Kidney epithelial cell (primary cell): ENCODE measurements at places on chromosomes 6 and 20. TPM values are rescaled to one million over a fixed set of nuclear protein-coding genes. Genes with fewer than 3 reads are reported as not detected.

GRCh38 chr20:44754554-44754953, 8.9 kb downstream of the KCNK15 start:
- DNase-seq = no peak

DNA sequence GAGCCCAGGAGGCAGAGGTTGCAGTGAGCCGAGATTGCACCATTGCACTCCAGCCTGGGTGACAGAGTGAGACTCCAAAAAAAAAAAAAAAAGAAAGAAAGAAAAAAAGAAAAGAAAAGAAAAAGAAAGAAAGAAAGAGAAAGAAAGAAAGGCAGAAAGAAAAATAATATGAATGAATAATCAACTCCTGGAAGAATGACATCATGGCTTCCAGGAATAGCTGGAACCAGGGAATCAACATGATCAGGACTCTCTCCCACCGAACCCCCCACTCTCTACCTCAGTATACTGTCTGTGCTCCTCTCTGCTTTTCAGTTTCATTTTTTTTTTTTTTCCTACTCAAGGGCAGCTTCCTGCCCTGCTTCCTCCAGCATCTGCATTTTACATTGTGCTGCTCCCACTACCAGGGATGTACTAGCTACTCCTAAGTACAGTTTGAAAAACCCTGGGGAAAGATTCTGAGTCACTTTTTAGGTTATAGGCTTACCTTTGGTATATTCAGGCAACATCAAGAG, 19.7 kb upstream of the MTCL3 start:
- DNase-seq = no peak

DNA sequence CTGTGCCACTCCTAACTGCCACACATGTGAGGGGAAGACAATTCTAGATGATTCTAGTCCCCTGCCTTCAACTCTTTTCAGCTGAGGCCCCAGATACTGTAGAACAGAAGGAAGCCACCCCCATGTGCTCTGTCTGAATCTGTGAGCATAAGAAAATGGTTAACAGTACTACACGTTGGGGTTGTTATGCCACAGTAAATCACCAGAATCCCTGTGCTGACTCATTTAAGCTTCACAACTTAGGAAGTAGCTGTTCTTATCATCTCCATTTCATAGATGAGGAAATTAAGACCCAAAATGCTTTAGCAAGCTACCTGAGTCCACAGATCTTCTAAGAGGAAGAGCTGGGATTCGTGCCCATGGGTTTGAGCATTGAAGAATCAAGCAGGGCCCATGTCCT, 27.4 kb upstream of the SCRT2 start:
- no peak for DNase-seq

Gene UBE3D
- total RNA-seq = 11.6 and 12.1 TPM in 2 replicates

Gene ORC3
- total RNA-seq = 20.2 and 20.9 TPM in 2 replicates

Gene CRISP3
- total RNA-seq = not detected in 2 replicates
